MV-4-11 (cell line): ENCODE measurements at places on chromosomes 16 and 17.

GRCh38 chr17:83180264-83180995 is 101.0 kb downstream of the METRNL start:
- DNase-seq, result no peak

- DNase-seq, result no peak
Observed at GRCh38 chr16:49345829-49346228, 27.8 kb upstream of the C16orf78 start.

DNA sequence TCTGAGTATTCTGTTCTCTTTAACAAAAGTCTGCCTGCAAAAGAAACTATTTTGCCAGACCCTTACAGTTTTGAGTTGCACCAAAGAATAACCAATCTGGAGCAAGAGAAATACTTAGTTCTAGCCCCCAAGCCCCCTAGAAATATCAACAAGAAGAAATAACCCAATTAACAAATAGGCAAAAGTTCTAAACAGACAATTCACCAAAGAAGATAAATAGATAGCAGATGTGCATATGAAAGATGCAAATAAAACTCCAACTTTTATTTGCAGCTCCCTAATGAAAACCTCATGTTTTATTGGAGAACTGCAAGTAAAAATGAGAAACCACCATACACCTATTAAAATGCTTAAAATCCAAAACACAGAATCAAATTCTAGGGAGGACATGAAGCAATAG is 1308.0 kb downstream of the CDH11 start:
- DNase-seq, result no peak

DNA sequence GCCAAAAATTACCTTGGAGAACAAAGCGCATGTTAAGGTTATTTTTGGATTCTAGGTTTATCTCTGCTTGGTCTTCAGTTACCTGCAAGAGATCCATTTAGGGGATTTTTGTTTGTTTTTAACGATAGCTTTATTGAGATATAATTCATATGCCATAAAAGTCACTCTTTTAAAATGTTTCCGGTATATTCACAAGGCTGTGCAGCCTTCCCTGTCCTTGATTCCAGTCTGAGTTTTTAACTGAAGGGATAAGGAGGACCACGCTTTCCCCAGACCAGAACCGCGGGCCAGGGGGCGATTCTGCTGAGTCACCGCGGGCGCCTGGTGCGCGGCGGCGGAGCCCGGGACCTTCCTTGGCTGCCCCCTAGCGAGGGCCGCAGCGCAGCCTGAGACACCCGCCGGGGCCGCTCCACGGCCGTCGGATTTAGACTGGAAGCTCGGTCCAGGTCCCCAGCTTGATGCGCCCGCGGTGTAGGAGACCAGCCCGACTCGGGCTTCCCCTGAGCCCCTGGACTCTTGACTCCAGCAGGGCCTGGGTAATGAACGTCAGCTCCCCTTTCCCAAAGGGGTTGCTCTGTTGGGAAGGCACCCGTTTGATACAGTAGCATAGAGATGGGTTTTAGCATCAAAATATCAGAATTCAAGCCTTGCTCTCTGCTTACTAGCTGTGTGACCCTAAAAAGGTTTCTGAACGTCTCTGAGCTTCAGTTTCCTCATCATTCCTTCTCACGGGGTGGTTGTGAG is 50.0 kb upstream of the STH start:
- peak; percentile 42 for DNase-seq

- no peak for DNase-seq
Observed at GRCh38 chr17:79798299-79799173, 1.7 kb upstream of the CBX8 start.

DNA sequence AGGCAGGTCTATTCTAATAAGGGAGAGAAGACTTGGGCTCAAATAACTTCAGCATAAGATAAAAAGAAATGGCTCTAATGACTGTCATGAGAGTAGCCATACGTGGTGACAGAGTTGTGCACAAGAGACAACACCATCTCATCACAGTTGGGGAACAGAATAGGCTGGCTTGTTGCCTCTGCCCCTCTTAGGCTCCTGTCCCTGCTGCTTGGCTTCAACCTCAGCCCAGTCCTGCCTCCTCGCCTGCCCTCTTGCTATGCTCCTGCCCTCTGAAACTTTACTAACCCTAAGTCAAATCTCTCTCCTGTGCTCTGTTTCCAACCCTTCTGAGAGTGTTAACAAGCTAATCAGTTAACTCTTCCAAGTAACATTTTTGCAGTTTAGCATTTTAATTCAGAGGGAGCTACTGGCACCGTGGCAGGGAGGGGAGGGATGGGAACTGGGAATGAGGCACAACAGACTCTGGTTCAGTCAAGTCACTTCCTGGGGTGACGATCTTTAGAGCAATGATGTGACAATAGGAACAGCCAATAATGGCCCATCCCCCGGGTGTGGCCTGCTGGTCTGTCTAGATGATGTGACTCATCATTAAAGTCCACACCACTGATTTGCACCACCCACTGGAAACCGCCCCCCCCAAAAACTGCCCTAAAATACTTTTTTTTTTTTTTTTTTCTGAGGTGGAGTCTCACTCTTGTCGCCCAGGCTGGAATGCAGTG is 35.5 kb downstream of the DNAH17 start:
- peak; percentile 4 for DNase-seq

DNA sequence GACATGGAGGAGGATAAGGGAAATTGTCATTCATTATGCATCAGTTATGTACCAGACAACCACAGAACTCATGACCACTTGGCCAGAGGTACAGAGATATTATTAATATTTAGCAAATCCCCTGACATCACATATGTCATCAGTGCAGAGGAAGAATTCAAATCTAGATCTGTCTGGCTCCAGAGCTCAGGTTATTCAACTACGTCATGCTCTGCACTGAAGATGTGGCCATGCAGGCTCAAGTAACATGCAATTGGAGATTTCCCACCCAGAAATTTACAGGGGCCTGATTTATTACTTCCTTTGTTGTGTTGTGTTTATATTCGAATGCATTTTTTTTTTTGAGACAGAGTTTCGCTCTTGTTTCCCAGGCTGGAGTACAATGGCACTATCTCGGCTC is 224.3 kb downstream of the HS3ST4 start:
- no peak for DNase-seq

- no peak for DNase-seq
Observed at GRCh38 chr16:46871597-46871996, 12.6 kb upstream of the GPT2 start.

GRCh38 chr17:29574732-29575510 is 6.4 kb downstream of the TP53I13 start:
- no peak for DNase-seq

DNA sequence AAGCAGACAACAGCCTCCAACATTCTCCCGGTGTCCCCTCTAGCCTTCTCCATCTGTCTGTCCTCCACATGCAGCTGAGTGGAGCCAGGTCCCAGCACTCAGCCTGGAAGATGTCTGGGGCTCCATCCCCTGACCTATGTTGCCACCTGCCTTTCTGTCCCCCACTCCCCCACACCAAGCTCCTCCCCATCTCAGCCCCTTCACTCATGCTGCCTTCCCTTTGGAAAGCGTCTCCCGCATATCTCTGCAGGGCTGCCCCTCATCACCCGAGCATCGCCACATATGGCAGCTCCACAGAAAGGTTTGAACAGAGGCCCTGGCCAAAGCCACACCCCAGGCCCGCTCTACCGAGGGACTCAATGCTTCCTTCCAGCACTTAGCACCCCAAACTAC is 24.2 kb downstream of the NSMCE1 start:
- DNase-seq, result no peak

DNA sequence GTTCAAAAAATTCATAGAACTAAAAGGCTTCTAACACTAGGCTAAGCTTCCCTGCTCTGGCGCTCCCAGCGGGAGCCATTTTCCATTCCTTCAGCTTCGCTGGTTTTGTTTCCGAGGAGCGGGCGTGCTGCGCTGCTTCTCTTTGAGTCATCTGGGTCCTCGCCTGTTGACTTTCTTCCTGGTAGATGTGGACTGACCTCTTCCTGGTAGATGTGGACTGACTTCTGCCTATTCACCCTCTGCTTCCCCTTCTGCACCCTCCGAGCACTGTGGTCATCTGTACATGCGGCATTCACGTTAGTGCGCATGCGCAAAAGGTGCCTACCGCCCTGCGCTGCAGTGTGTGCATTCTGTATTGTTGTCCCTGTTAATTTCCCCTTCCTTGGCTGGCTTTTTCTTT is 40.8 kb upstream of the SEC14L1 start:
- peak; percentile 99 for DNase-seq

DNA sequence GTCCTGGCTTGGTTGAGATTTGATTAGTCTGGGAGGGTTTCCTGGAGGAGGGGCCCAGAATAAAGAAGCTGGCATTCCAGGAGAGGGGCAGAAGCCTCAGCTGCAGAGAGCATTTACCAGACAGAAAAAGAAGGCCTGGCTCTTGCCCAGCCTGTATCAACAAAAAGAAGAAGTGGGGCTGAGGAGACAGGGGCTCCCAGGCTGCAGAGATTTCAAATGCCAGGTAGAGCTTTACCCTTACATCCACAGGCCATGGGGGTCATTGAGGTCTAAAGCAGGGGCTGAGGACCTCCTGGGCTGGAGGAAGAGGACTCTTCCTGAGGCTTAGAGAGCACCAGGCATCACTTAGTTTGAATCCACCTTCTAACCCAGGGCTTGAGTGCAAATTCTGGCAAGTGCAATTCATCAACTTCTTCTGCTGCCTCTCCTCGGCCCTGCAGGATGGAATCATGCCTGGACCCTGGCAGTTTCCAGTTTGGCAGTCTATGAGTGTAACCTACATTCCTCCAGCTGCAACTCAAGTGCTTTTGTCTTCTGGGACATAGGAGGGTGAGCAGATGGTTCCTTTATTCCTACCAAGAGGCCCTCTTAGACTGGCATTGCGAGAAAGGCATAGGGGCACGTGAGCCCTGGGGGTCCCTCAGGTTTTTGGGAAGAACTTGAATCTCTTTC is 15.3 kb downstream of the CA7 start:
- no peak for DNase-seq

GRCh38 chr16:64217789-64218535 is 903.9 kb downstream of the CDH11 start:
- no peak for DNase-seq

- no peak for DNase-seq
Observed at GRCh38 chr16:78105517-78105916, 6.1 kb downstream of the WWOX start.

GRCh38 chr17:40614431-40615067 is 33.1 kb downstream of the SMARCE1 start:
- DNase-seq, result no peak

GRCh38 chr17:63697341-63698286 is 2.3 kb downstream of the LIMD2 start:
- DNase-seq, result peak; percentile 88

DNA sequence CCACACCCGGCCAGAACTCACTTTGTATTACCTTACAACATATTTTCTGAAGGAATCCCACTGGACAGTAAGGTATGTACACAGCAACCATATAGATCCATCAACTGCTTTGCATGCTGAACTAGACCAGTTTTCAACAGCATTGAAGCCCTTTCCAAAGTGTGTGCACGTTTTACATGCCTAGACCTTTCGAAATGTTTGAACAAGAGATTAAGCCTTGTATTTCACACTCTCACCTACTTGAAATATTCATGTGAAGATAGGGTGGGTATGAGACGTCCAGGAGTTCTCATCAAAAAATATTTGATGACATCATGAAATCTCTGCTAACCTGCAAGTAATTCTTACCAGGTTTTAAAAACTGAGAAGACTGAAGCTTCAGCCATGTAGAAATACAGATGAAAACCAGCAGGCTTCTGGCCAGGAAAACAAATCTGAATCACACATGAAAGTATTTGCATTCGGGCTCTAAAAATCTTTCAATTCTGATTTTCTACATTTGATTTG is 387.0 kb upstream of the PSMD7 start:
- DNase-seq, result no peak

DNA sequence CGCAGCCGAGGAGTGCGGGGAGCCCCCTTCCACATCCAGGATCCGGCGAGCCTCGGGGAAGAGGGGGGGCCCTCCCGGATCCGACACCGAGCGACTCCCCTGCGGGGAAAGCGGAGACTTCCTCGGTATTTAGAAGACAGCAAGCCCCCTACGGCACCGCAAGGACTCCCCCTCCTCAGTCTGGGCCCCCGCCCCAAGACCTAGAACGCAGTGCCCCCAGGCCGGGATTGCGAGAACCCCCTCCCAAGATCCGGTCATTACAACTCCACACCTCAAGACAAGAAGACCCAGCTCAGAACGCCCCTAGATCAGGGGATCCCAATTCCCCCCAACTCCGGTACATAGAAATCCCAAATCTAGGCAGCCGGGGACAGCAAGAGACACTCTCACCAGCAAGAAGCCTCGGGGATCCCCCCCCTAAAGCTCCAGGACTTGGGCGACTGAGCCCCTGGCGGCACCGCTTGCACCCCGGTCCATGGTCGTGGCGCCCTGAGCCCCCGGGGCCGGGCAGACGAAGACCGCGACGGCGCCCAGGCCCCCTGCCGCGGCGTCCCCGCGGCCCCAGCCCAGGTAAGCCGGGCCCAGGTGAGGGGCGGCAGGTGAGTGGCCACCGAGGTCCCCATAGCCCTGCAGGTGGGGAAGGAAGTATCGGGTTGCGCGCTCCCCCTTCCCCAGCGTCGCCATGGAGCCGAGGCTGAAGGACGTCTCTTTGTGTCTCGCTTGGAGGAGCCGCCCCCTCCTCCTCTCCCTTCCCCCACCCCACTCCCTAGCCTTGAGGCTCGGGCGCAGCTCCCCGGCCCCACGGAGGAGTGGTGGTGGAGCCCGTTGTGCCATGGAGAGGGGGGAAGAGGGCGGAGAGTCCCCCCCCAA is 641 bp downstream of the SBK1 start:
- DNase-seq, result no peak

DNA sequence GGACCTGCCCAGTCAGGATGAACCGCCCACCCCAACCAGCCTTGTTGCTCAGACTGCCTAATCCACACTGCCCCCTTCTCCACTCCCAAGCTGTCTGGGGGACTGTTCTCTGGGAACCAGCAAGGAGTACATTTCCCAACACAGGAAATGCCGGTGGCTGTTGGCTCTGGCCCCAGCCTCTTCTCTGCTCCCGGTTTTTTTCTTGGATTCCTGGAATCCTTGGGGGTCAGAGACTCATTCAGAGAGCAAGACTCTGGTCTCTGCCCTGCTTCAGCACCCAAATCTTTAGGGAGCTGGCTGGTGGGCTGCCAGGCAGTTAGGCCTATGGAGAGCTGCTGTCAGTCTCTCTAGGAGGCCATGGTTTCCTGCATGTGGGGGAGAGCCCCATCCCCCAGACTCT is 10.8 kb upstream of the MTMR4 start:
- DNase-seq, result no peak
